ENCODE measurements at places on chromosomes 11 and 22.
A peak's percentile ranks its signal among the peaks of the same experiment; 100 is the strongest.

DNA sequence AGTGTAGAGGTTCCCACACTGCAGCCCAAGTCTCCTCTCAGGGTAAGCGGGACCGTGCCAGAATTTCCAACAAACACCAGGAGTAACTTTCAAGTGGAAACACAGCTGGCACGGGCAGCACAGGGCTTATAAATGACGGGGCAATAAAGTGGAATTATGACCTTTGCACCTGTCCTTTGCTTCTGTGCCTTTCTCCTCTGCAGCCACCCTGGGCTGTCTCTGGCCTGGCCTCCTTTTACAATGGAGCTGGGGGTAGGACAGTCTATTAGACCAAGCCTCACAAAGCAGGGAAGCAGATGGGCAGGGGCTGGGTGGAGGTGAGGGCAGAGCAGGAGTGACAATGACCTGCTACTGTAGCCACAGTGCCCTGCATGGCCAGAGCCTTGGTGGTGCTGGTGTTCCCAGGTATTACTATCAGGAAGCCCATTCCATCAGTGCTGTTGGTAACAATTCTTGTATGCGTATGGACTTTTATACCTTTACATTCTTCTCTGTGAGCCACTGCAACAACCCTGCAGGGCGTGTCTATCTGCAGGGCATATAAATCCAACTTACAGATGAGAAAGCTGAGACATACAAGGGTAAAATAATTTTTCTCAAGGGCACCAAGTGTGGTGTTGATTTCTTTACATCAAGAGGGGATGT lies 387.8 kb downstream of the CTTN start:
- DNase-seq: no peak

- DNase-seq: no peak
Measured at GRCh38 chr11:128848815-128849455, 18.2 kb downstream of the KCNJ1 start.

DNA sequence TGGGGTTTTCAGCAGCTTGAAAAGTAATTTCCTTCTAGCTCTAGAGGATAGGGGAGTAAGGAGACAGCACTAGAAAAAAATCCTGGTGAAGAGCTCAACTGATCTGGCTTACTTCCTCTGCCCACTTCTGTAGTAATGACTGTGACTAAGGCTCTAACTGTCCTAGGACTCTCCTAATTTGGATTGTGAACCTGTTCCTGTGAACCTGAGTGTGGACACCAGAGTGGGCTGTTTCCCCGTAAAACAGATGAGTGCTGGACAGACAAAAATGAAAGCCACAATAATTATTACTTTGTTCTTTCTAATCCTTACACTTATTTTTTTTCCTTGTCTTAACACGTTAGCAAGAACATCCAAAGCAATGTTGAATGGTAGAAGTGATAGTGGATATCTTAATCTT lies 154.1 kb downstream of the AASDHPPT start:
- no peak for DNase-seq

GRCh38 chr22:36595940-36596339 lies 67.0 kb upstream of the EIF3D start:
- no peak for DNase-seq

GRCh38 chr11:74695705-74696280 lies 35.4 kb downstream of the CHRDL2 start:
- DNase-seq: no peak

GRCh38 chr22:50298937-50299784 lies 8.3 kb downstream of the PLXNB2 start:
- peak; percentile 55 for DNase-seq

GRCh38 chr11:72426103-72426757 lies 8.1 kb downstream of the CLPB start:
- DNase-seq: no peak

GRCh38 chr22:34105461-34106062 lies 185.3 kb upstream of the LARGE1 start:
- peak; percentile 37 for DNase-seq

- DNase-seq: no peak
Measured at GRCh38 chr22:43363315-43364168, 20.4 kb upstream of the SCUBE1 start.

GRCh38 chr11:23490557-23491235 lies 630.4 kb upstream of the CCDC179 start:
- DNase-seq: no peak

- no peak for DNase-seq
Measured at GRCh38 chr11:95766701-95767100, 22.9 kb downstream of the FAM76B start.

DNA sequence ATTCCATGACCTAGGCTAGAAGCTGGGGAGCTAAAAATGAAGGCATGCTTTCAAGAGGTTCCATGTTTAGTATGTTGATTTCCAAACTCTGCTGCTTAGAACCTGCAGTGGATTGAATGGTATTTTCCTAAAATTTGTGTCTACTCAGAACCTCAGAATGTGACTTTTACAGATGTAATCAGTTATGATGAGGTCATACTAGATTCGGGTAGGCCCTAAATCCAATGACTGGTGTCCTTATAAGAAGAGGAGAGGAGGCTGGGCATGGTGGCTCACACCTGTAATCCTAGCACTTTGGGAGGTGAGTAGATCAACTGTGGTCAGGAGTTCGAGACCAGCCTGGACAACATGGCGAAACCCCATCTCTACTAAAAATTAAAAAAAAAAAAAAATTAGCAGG lies 3.5 kb upstream of the FEZ1 start:
- no peak for DNase-seq

DNA sequence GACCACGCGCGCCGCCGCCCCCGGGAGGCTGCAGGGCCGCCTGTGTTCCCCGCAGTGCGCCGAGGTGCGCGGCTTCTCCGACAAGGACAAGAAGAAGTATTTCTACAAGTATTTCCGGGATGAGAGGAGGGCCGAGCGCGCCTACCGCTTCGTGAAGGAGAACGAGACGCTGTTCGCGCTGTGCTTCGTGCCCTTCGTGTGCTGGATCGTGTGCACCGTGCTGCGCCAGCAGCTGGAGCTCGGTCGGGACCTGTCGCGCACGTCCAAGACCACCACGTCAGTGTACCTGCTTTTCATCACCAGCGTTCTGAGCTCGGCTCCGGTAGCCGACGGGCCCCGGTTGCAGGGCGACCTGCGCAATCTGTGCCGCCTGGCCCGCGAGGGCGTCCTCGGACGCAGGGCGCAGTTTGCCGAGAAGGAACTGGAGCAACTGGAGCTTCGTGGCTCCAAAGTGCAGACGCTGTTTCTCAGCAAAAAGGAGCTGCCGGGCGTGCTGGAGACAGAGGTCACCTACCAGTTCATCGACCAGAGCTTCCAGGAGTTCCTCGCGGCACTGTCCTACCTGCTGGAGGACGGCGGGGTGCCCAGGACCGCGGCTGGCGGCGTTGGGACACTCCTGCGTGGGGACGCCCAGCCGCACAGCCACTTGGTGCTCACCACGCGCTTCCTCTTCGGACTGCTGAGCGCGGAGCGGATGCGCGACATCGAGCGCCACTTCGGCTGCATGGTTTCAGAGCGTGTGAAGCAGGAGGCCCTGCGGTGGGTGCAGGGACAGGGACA lies 2.7 kb downstream of the NLRP6 start:
- no peak for DNase-seq

DNA sequence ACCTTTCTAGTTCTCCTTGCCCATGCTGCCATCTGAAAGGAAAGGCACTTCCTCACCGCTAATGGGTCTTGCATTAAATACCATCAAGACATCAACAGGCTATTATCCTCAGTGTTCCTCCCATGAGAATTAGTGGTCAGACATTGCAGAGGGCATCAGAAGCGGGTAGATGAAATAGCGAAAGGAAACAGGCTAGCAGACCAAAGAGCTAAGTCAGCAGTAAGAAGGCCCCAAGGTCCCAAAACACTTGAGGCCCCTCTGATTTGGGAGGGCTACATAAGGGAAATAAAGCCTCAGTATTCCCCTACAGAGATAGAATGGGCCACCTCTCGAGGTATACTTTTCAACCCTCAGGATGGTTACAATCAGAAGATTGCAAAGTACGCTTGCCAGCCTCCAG lies 12.9 kb downstream of the KCNJ11 start:
- DNase-seq: no peak

GRCh38 chr22:26041931-26042330 lies 127.3 kb upstream of the SEZ6L start:
- no peak for DNase-seq

DNA sequence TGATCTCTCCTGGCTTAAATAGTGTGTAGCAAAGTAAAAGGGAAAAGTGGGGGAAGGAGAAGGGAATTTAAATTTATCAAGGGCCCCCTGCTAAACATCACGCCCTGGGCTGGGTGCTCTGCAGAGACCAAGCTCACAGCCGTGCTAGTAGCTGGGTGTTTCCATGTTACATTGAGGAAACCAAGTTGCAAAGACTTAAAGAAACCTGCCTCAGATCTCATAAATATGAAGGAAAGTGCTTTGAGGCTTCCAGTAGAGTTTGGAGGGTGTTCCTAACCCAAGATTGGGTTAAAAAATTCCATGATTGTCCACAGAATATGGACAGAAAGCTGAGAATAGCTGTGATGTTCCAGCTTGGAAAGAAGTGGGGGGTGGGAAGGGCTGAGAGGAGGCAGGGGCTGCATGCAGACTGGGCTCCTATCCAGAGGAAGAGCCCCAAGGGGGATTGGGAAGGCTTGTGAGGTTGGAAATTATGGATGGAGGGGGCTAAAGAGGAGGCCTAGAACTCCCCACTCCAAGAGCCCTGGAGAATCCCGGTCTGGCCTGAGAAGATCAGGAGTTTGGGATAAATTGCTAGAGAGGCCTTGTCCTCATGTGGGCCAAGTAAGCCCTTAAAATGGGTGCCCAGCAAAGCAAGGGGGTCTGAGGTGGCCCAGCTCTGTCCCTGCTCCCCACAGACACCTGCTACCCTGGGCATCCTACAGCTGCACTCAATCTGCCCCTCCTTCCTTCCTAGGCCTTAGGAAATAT lies 25.0 kb upstream of the OAF start:
- DNase-seq: peak; percentile 96

DNA sequence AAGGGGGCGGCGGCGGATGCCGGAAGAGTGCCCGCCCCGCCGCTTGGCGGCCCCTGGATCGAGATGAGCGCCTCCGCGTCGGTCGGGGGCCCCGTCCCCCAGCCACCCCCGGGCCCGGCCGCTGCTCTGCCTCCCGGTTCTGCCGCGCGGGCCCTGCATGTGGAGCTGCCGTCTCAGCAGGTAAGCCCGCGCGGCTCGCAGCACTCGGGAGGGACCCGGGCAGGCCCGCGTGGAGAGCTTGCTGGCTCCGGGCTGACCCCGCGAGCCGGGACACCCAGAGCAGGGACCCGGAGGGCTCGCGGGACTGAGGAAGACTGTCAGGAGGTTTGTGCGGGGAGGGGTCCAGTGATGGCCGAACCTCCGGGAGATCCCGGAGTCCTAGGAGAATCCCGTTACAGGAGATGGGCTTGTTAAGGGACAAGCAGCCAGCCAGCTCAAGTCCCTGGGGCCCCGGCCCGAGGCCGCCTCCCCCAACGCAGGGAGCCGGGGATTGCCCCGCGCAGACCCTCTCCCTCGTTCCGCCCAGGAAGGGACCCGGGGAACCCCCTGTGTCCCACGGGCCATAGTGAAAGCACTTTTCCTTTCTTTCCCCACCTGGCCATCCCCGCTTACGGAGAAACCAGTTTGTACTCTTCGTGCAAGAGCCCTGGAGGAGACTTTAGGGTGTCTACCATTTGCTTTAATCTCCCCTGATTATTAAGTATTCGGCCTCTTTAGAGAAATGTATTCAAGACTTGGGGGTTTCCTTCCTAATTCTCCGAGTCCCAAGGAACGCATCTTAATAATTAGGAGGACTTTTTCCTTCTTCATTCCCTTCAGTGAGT lies 547 bp downstream of the UVRAG start:
- peak; percentile 61 for DNase-seq

- DNase-seq: peak; percentile 36
Measured at GRCh38 chr11:9280655-9281301, 15.6 kb upstream of the DENND5A start.

DNA sequence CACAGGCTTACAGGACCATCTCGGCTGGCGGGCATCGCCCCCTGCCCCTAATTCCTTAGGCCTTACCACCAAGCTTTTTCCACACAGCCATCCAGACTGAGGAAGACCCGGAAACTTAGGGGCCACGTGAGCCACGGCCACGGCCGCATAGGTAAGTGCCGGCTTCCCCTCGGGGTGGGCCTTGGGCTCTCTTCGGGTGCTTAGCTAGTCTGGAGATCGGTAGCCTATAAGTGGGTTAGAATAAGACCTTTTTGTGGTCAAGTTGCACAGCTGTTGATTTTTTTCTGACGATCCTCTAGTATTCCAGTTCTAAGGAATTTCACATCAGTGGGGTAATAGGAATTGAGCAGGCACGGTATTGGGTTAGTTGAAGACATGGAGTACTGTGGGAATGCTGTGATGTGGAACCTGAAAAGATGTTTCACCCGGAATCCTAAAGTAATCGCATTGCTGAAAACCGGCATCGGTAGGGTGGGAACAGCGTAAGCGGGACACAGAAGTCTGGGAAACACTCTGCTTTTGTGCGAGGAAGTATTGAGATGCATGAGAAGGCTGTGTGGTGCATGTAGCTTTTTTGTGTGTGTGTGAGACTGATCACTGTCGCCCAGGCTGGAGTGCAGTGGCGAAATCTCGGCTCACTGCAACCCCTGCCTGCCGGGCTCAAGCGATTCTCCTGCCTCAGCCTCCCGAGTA lies 669 bp downstream of the RPL27A start:
- DNase-seq: no peak

GRCh38 chr22:35478633-35479107 lies 62.0 kb upstream of the RASD2 start:
- no peak for DNase-seq

DNA sequence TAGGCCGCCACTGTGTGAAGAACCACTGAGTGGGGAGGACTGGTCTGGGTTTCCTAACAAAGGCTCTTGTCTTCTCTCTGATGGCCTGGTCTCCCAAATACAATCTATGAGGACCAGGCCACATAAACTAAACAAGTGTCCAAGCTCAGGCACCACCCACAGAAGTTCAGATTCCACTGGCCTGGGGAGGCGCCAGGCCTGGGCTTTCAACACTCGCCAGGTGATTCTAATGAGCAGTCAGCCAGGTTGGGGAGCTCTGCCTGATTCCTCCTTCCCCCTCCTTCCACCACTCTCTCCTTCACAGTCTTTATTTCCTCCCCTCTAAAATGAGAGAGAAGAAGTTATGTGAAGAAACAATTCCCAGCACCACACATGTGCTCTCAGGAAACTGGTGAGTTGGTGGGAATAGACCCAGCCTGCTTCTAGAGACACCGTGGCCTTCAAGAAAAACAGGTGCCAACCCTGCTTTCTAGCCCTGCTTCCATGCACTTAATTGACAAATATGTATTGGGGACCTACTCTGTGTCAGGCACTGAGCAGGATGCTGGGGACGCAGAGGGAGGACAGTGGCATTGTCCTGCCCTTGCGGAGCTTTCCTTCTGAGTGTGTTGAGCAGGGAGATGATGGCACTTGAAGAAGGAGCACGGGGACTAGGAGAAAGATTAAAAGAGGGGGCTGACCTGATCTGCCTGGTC lies 242.5 kb downstream of the TENM4 start:
- no peak for DNase-seq

- DNase-seq: peak; percentile 64
Measured at GRCh38 chr22:38455530-38456271, 702 bp upstream of the KCNJ4 start.

GRCh38 chr11:134385774-134386565 lies 26.1 kb downstream of the B3GAT1 start:
- peak; percentile 31 for DNase-seq

GRCh38 chr11:9347100-9347499 lies 32.7 kb upstream of the TMEM41B start:
- no peak for DNase-seq

GRCh38 chr11:120622189-120622875 lies 110.8 kb downstream of the GRIK4 start:
- peak; percentile 24 for DNase-seq

- DNase-seq: no peak
Measured at GRCh38 chr11:94694309-94695060, 73.7 kb upstream of the AMOTL1 start.

Measured in right hindlimb (tissue), 1 donor.